Activated T-cell treated with anti-CD3 and anti-CD28 coated beads, Interleukin-2, amount 50 U/mL, for 72 hours (primary cell): ENCODE measurements at places on chromosomes 12 and 14. TPM values are rescaled to one million over a fixed set of nuclear protein-coding genes. Genes with fewer than 3 reads are reported as not detected.

DNA sequence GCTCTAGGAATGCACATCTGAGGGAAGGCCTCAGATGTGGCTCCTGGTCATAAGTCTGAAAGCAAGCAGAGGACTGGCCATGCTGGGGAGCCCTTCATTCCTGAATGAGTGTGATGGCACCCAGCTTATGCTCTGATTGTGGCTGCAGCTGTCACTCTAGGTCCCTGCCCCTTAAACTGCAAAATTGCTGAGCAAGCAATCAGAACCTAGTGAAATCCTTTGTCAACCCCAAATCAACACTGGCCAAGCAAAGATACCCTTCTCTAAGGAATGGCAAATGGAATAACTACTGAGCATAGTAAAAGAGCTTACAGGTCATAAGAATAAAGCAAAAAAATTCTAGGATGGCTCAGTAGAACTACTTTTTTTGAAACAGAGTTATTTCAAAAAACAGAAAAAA, 4.3 kb upstream of the PLEKHG7 start:
- DNase-seq = no peak

DNA sequence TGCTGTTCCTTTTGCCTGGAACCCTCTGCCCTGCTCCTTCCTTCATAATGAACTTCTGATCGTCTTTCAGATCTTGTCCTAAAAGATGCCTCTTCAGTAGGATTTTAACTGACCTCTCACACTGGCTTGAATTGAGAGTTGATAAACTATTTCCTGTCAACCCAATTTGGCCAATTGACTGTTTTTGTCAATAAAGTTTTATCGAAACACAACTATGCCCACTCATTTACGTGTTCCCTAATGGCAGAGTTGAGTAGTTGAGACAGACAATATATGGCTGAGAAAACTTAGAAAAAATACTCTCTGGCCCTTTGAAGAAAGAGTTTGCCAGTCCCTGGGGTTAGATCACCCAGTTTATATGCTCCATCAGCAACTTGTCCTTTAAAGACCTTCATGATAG, 171.7 kb upstream of the TBX3 start:
- no peak for DNase-seq

GRCh38 chr14:56554301-56554700, 25.3 kb upstream of the TMEM260 start:
- no peak for DNase-seq

GRCh38 chr12:77214136-77214535, 148.8 kb upstream of the E2F7 start:
- DNase-seq = no peak

DNA sequence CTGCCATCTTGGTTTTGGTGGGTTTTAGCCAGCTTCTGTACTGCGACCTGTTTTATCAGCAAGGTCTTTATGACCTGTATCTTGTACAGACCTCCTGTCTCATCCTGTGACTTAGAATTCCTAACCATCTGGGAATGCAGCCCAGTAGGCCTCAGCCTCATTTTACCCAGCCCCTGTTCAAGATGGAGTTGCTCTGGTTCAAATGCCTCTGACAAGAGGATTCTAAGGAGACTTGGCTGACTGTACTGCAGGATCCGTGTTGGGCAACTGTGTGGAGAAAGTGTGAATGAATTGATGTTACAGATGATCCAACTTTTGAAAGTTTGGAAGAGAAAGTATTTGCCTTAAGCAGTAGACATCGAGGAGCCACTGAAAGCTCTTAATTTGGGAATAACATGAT, 91.0 kb downstream of the TTLL5 start:
- DNase-seq = no peak

DNA sequence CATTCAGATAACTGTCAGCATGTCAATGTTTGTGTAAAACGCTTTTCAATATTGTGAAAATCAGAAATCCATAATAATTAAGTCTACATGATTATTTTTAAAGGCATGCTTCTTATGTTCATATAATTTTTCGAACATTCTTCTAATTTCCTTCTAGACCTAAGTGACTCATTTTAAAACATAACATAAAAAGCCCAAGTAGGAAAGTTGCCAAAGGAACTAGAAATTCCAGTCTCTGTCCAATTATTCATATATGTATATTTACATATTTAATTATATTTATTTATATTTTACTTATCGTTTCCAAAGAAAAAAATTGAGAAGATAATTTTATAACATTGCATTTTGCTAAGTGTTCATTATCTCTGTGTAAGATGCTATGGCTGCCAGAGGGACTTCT, 110.4 kb downstream of the TMTC1 start:
- no peak for DNase-seq

DNA sequence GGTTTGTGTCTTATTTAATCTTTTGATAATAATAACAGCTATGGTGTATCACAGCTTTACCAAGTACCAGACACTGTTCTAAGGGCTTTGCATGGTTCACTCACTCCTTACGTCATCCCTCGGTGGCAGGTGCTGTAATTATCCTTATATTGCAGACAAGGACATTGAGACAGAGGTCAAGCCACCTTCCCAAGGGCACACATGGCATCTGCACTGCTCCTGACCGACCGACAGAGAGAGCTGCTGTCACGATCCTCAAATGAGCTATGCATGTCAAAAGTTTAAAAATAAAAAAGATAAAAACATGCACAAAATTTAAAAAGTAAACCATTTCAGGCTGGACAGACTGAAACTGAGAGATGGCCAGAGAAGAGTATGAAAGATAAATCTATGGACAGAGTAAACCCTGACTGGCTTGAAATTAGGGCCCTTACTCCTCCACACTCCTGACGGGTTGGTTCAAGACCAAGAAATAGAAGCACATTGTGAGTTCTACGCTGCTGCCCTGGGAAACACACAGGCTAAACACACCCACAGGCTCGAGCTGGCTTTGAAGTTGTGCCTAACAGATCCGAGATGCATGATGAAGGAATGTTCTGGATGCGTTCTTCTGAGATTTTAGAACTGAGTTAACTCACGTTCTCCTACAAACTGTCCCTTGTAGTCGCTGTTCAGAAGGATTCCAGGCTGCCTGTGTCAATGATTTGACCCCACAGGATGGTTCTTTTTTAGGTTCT, 268.7 kb downstream of the ZFP36L1 start:
- no peak for DNase-seq

DNA sequence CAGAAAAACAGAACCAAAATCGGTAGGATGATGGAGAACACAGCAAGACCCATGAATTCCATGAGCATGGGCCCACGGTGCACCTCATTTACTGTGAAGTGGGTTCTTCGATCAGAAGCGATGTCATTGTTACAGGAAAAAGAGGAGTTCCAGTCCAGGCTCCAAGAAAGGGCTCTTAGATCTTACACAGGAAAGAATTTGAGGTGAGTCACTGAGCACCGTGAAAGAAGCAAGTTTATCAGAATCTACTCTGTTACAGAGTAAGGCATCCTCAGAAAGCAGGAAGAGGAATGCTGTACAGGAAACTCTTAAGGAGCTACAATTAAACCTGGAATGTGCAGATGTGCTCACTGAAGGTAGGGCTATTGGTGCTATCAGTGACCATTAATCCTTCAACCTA, 11.6 kb upstream of the CHFR start:
- DNase-seq = no peak

GRCh38 chr12:91561958-91562325, 379.3 kb upstream of the DCN start:
- DNase-seq = no peak

DNA sequence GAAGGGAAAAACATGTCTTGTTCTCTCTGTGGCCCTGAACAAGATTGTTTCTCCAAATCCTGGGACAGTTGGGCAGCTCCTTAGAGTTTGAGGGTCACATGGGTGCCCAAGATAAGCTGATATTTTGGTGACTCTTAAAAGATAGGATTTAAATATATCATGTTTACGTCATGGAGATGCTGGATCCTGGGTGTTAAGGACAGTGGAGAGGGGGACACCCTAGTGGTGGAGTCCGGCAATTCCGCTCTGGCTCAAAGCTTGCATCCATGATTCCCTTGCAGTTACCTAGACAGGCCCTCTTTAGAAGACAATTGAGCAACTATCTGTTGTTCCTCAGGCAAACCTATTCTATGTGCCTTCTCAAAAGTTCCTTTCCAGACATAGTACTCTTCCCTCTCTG, 101.8 kb downstream of the CMKLR1 start:
- DNase-seq = no peak

GRCh38 chr12:51687177-51687576, 96.1 kb downstream of the SCN8A start:
- DNase-seq = no peak

GRCh38 chr12:24853588-24853987, 95.3 kb downstream of the BCAT1 start:
- no peak for DNase-seq

- DNase-seq = no peak
Measured at GRCh38 chr12:120666571-120667390, 20.2 kb upstream of the MLEC start.

DNA sequence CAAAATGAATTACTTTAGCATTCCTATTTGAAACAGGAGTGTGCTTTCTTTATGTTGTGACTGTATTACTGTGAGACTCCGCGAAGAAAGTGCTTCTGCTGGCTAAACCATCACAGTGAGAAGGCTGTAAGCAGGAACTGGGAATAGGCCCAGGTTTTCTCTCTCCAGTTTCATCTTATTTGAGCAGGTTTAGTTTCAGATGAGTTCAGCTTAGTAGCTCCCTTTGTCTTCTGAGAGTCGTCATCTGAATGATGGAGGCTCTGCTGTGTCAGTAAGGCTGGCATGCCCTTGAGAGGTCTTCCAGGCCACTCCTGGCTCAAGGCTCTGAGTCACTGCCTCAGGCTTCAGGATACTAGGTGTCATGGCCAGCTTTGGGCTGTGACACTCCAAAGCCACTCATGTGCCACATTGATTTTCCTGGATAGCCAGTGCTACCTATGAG, 205.6 kb upstream of the RGS6 start:
- no peak for DNase-seq

DNA sequence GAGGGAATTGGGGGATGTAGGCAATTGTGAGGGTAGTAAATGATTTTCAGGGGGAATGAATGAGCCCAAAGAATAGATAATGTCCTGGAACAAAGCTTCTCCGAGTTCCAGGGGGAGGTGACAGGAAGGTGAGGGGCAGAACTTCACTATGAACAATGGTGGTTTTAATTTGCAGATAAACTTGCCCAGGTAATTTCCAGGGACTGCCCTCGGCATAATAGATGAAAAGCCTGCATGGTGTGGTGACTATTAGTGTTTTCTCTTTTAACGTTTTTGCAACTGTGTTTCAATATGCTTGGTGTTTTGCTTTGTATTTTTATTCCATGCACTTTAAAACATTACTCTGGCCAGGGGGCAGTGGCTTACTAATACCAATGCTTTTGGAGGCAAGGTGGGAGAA, 325.2 kb upstream of the RGS6 start:
- DNase-seq = no peak

GRCh38 chr12:86838711-86839110, 582.5 kb upstream of the MGAT4C start:
- no peak for DNase-seq

GRCh38 chr14:78153064-78153341, 17.2 kb upstream of the NRXN3 start:
- no peak for DNase-seq

DNA sequence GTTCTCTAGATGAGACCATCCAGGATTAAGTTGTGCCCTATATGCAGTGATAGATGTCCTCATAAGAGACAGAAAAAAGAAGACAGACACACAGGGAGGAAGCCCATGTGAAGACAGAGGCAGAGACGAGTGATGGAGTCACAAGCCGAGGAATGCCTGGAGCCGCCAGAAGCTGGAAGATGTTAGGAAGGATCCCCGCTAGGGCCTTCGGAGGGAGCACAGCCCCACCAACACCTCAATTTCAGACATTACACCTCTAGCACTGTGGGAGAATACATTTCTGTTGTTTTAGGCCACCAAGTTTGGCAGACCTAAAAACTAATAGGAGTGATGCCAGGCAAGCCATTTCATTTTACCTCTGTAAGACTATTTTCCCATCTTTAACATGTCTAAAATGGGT, 458.5 kb downstream of the MED13L start:
- DNase-seq = no peak

Gene SLC5A8
- not detected for total RNA-seq
